ENCODE measurements at places on chromosomes 5 and 9.

GRCh38 chr9:91905237-91905650 is 44.8 kb downstream of the ROR2 start:
- no peak for DNase-seq

DNA sequence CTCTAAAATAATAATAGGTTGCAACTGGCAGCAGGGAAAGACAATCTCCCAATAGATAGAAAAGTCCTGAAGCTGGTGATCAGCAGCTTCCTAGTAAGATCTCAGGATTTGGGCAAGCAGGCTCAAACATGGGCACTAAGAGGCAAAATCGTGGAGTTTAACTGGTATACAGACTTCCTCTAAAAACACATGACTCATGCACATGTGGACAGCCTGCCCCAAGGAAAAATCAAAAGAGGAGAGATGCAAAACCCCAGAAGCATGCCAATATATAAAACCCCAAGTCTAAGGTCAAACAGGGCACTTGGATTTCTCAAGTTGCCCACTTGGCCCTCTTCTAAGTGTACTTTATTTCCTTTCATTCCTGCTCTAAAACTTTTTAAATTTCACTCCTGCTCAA is 62.8 kb downstream of the CDKN2A start:
- DNase-seq = no peak

DNA sequence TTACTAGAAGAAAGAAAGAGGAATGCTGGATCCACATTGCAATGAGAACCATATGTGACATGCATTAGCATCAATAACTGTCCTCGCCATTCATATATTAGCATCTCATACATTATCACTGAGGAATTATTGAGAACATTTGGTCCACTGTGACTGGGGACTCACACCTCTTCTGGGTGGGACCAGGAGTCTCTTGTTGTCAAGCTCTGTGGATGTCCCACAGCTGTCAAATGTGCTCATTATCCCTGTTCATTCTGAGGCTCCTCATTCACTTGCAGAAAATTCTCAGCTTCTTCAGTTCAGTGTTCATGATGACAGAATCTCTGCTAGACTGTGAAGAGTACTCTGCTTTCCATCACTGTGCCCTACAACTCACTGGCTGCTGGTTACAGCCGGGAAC is 109.4 kb downstream of the PJA2 start:
- DNase-seq = no peak

DNA sequence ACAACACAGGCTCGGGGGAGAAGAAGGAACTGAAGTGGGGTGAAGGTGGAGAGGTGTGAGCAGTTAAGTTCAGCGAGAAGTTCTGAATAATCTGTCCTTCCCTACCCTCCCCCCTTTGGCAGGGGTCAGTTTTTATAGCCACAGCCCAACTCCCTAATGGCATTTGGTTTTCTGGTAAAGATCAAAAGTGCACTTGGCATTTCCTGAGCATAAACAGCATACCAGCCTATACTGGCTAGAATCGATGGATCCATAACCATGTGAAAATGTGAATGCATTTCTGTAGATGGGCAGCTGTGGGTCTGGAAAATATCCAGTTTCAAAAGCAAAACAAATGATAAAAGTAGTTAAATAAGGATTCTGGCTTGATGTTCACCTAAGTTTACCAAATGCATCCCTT is 410.9 kb downstream of the PLK2 start:
- DNase-seq = no peak

DNA sequence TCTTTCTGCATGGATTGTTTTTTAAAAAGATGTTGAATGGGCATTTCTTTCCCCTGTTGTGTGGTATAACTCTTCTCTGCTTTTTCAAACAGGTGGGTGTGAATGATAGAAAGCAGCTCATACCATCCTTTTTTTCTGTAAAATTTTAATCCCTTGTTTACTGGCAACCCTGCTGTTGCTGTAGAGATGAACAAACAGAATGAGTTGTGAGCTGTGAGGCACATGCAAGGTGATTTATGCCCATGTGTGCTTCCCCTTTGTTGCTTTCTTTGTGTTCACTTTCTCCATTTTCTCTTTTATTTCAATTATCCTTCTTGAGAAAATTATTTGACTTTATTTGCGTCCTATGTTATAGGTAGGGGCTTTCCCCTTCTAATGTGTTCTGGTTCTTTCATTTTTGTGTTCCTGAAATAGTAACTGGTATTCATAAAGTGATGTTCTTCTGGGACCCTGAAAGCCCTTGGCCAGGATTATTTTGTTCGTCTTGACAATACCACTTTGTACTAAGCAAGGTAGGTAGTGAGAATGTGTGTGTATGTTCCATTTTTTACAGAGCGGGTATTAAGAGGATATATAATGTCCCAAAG is 79.9 kb downstream of the AOPEP start:
- peak; percentile 80 for DNase-seq

- DNase-seq = no peak
Observed at GRCh38 chr5:1051366-1051720, 42.7 kb downstream of the NKD2 start.
